ENCODE measurements at places on chromosomes 1 and 21.
A peak's percentile ranks its signal among the peaks of the same experiment; 100 is the strongest.

- no peak for DNase-seq
Observed at GRCh38 chr1:57447551-57447950, 23.7 kb upstream of the DAB1 start.

DNA sequence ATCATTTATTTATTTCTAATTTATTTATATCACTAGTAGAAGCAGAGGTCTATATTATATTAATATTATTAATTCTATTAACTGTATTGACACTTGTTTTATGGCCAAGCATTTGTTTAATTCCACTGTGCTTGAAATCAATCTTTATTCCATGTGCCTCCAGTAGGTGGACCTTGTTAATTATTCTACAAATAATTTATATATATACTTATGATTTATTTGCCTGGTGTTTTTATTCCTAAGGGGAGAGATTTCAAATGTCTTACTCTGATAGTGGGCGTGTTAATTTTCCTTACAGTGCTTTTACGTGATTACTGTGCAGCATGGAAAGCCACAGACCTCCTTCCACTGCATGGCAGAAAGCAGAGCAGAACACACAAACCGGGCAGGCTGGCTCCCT is 17.5 kb upstream of the OR6N2 start:
- DNase-seq: no peak

DNA sequence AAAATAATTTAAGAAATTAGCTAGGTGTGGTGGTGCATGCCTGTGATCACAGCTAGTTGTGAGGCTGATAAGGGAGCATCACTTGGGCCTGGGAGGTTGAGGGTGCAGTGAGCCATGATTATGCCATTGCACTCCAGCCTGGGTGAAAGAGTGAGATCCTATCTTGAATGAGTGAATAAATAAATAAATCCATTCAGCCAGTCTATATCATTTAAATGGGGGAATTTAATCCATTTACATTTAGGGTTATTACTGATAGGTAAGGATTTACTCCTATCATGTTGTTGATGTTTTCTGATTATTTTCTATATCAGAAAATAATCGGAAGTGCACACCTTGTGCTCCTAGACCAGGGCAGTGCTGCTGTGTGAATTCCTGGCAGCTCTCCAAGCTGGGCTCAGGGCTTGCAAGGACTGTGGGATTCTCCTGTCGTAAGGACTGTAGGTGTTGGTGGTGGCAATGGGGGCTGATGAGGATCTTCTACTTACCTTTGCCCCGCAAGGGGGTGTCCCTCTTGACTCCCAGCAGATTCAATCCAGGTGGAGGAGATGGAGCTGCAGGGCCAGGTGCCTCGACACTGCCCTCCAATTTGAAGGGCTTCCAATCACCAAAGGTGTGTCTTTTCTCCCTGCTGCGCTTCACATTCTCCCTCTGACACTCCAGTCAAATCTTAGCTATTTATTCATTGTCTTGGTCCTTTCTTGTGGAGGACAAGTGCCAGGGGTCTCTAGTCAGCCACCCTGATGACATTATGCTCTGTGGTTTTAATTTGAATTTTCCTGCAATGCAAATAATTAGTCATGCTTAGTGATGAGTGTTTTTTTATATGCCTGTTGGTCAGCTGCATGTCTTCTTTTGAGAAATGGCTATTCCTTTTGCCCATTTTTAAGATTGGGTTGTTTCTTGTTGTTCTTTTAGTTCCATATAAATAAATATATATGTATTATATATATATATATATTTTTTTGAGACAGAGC is 14.1 kb upstream of the TRAPPC10 start:
- DNase-seq: no peak

- peak; percentile 25 for DNase-seq
Observed at GRCh38 chr21:34603002-34603709, 11.8 kb downstream of the RCAN1 start.

GRCh38 chr21:26614251-26614650 is 41.2 kb upstream of the CYYR1 start:
- no peak for DNase-seq

DNA sequence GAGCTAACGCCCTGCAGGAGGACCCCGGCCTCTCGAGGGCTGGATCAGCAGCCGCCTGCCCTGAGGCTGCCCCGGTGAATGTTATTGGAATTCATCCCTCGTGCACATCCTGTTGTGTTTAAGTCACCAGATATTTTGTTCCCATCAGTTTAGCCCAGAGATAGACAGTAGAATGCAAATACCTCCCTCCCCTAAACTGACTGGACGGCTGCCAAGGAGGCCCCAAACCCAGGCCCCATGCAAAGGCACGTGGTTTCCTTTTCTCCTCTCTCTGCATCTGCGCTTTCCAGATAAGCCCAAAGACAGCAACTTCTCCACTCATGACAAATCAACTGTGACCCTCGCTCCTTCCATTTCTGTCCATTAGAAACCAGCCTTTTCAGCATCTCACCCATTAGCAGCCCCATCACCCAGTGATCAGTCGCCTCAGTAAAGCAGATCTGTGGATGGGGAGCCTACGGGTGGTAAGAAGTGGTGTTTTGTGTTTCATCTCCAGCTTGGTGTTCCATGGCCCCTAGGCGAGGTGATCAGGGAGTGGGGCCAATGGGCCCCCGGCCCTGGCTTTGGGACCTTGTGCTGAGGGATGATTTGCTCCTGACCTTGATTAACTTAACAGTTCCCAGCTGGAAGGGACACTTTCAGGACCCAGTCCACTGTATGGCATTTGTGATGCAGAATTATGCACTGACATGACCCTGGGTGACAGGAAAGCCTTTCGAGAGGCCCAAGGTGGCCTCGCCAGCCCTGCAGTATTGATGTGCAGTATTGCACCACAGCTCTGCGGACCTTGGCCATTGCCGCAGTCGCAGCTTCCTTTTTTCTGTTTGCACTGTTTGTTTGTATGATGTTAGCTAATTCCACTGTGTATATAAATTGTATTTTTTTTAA is 5.2 kb downstream of the NPPA start:
- no peak for DNase-seq

DNA sequence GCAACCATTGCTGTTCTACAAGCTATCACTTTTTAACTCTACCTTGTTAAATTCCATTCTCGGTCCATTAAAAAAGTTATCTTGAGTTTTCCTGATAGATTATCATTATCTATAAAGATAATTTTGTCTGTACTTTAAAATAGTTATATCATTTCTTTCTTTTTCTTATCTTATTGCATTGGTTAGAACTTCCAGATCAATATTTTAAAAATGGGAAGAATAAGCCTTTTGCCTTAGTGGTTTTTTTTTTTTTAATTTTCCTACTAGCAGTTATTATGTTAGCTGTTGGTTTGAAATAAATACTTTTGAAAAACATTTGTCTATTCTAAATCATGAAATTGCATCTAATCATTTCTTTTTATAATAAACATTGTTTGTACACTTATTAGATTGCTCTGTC is 71.0 kb upstream of the ATF3 start:
- DNase-seq: no peak

GRCh38 chr1:40029608-40030007 is 10.9 kb upstream of the CAP1 start:
- no peak for DNase-seq

GRCh38 chr1:27575840-27576331 is 28.1 kb downstream of the AHDC1 start:
- no peak for DNase-seq

DNA sequence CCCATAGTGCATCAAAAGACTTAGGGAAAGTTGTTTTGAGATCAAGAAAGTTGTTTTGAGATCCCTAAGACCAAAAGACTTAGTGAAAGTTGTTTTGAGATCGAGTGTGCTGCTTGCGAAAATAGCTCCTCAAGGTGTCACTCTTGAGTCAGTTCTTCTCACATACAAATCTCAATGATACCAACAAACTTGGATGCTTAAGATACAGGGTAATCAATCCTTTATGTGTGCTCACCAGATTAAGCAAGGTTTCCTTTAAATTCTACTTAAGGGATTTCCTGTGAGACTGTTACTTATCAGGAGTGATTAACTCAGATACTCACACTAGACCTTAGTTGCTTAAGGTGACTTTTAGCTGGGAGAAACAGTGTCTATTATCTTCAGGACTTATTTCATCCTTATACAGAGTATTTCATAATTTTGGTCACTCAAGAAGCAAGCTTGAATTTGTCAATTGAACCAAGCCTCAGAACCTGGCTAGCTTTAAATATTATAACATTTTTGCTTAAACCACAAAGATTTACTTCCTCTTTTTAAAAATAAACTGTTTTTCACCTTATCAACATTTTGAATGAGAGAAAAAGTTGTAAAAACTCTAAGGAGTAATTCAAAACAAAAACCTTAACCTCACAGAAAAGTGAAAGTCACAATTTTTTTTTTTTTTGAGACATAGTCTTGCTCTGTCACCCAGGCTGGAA is 8.0 kb upstream of the RLF start:
- DNase-seq: no peak

DNA sequence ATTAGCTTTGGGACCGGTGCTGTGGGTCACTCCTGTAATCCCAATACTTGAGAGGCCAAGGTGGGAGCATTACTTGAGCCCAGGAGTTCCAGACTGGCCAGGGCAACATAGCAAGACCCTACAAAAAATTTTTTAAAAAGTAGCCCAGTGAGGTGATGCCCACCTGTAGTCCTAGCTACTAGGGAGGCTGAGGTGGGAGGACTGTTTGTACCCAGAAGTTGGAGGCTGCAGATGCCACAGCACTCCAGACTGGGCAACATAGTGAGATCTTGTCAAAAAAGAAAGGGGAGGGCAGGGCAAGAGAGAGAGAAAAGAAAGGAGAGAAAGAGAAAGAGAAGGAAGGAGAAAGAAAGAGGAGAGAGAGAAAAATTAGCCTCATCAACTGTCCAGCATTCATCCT is 6.3 kb downstream of the ITSN1 start:
- DNase-seq: no peak

GRCh38 chr1:226838456-226838855 is 32.0 kb upstream of the PSEN2 start:
- no peak for DNase-seq

- DNase-seq: no peak
Observed at GRCh38 chr1:179177182-179177581, 52.3 kb downstream of the ABL2 start.

- DNase-seq: no peak
Observed at GRCh38 chr1:164308101-164308500, 250.9 kb upstream of the PBX1 start.

DNA sequence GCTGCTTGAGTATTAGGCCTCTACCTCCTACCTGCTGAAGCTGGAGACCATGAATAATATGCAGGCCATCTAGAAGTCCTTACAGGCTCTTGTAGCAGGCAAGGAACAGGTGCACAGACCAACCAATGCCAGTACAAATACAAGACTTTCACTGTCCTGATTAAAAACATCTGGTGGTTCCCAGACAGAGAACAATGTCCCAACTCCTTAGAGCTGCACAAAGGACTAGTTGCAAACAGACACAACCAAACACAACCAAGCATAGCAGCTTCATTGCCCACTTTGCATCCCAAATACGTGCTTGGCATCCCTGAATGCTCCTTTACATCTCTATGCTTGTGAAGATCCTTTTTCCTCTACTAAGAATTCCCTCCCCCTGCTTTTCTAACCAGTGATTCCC is 98.1 kb upstream of the CXADR start:
- DNase-seq: no peak

- DNase-seq: no peak
Observed at GRCh38 chr1:218305472-218306064, 20.5 kb downstream of the RRP15 start.

GRCh38 chr1:224707843-224708725 is 92.0 kb downstream of the CNIH3 start:
- no peak for DNase-seq

DNA sequence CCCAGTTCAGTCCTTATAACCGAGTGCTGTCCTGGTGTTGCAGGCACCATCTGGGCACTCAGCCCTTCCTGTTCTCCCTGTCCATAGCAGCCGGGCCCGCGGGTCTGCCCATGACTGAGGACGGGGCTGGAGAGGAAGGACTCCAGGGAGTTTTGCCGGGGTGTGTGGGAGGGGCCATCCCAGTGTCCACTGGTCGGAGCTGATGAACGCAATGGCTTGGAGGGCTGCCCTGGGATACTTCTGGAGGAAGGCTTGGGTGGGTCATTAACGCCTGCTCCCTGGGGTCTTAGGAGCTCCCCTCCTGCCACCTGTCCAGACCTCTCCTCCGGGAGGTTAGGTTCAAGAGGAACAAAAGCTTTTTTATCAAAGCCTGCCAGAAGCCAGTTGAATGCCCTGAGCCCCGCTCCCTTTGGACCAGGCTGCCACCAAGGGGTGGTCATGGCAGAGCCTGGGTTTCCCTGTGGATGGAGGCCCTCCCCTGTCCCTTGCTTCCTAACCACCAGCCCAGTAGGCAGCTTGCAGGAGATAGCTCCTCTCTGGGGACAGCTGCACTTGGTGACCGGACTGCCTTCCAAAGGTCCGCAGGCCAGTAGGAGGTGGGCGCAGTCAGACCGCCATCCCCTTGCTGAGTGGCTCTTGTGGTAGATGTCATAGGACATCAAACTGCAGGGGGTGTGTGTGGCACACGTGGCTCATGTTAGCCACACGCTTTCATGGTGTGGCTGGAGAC is 61.3 kb downstream of the TRIM11 start:
- no peak for DNase-seq

- DNase-seq: no peak
Observed at GRCh38 chr21:26438976-26439375, 134.1 kb downstream of the CYYR1 start.

- DNase-seq: no peak
Observed at GRCh38 chr1:234750922-234751627, 141.1 kb upstream of the IRF2BP2 start.

GRCh38 chr1:79079770-79080169 is 73.2 kb upstream of the ADGRL4 start:
- DNase-seq: no peak
